ENCODE measurements at places on chromosomes 4 and X. TPM values are rescaled to one million over a fixed set of nuclear protein-coding genes. Genes with fewer than 3 reads are reported as not detected.

- DNase-seq = no peak
Measured at GRCh38 chr4:102326951-102327350, 18.3 kb downstream of the SLC39A8 start.

GRCh38 chr4:1676605-1677525, 7.2 kb downstream of the FAM53A start:
- DNase-seq = no peak

DNA sequence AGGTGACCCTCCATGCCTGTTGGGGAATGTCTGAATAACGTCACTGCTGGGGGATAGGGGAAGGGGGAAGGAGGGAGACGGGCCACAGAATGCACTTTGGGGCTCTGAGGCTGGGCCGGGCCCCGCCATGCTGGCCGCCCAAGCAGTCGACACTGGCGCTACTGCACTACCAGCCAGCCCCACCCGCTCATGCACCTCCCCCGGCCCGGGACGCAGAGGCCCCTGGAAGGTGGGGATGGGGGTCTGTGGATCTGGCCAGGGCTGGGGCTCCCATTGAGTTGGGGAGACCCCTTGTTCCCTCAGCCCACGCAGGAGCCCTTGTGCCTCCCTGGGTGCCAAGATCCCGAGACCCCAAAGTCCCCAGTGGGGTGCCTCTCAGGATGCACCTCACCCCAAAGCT, 17.8 kb downstream of the FLNA start:
- DNase-seq = no peak

DNA sequence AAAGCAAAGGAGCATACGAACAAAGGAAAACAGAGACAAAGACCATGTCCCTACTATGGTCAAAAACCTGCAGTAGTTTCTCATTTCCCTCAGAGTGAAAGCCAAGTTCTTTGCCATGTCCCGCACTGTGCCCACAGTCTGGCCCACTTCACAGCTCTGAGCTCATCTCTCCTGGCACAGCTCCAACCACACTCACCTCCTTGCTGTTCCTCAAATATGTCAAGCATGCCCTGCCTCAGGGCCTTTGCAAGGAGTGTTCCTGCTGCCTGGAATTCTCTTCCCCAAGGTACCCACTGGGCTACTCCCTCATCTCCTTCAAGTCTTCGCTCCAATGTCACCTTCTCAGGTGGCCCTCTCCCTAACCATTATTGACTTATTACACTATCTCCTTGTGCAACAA, 72.1 kb downstream of the COX18 start:
- DNase-seq = no peak

DNA sequence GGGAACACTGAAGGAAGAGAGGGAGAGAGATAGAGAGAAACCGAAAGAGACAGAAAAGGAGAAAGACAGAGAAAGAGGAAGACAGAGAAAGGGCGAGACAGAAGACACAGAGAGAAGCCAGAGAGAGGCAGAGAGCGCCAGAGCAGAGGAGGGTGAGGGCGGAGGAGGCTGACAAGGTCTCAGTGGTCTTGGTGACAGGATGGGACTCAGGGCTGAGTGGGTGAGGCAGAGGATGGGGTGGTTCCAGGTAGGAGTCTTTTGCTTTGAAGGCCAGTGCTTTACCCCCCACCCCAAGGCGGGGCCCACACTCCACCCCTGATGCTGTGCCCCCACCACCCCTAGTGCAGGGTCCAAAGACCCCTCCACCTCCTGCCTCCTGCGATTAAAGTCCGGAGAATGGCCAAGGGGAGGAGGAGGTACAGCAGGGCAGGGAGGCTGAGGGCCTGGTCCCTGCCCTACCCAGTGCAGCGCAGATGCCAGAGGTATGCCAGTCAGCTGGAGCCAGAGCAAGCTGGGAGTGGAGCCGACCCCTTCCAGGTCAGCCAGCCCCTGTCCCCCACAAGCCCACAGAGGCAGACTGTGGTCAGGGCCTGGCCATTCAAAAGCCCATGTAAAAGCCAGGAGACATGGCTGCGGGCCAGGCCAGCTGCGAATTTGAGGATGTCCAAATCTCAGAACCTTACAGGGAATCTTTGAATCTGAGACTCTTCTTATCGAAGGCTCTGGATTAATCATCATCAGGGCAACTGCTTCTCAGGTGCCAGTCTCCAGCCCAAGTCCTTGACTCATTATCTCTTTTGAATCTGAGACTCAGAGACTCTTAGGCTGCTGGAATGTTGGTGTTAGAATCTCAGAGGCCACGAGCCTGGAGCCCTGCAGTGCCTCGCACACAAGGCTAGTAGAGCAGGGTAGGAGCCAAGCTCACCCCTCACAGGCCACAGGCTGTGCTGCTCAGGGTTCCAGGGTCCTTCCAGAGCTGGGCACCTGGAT, 758 bp downstream of the IQSEC2 start:
- DNase-seq = peak; percentile 58

DNA sequence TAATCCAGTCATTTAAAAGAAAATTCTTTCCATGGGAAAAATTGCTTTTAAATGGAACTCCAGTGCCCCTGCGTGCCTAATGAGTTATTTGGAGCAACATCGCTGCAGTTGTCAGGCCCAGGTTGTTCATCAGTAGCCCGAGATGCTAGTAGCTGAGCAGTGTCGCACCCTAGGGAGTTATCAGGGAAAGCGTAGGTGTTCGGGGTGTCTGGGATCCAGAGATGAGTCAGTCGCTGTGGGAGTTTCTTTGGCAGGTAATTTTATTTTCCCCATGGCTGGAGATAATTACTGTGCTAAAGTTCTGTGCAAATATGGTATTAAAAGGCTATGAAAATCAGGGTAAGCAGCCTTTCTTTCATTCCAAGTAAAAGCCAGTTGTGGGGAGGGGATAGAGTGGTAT, 49.4 kb downstream of the ANXA3 start:
- DNase-seq = no peak

GRCh38 chrX:3713937-3714434, 537 bp upstream of the PRKX start:
- DNase-seq = peak; percentile 40

- no peak for DNase-seq
Measured at GRCh38 chr4:28886934-28887333, 1833.2 kb upstream of the PCDH7 start.

DNA sequence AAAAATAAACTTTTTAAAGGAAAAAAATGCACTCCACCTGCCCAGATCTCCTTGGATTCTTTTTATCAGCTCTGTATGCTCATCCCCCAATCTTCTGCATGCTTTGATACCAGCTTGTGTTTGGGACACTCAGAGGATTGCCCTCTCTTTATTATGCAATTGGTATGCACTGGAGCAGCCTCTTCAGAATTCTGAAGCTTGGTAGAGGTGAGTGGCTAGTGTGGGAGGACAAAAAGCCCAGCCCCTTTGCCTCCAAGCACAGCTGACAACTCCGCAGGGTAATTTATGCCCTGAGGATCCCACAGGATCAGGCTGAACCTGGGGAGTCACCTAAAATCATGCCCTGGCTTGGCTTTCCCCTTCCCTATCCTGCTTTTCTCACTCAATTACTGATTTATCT, 16.7 kb downstream of the IL21 start:
- no peak for DNase-seq

DNA sequence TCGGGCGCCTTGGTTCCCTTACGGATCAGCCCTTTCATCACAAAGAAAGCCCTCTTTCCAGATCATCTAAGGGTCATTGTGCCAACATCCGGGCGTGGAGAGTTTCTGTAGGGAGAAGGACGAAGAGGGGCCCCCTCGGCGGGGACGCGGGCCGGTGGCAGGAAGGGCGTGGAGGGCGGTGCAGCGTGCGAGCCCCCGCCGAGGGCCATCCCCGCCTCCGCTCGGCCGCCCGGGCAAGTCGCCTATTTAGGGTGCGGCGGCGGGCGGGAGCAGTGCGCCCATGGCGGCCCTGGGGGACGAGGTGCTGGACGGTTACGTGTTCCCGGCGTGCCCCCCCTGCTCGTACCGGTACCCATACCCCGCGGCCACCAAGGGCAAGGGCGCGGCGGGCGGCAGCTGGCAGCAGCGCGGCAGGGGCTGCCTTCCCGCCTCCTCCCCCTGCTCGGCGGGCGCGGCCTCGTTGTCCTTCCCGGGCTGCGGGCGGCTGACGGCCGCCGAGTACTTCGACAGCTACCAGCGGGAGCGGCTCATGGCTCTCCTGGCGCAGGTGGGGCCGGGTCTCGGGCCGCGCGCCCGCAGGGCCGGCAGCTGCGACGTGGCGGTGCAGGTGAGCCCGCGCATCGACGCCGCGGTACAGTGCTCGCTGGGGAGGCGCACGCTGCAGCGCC, at the start of gene ZAR1:
Gene ZAR1 (plus strand): TSS at position 241 of the 668 bp plus-strand sequence. CDS start 40 bp downstream, at position 281.
- DNase-seq = no peak

DNA sequence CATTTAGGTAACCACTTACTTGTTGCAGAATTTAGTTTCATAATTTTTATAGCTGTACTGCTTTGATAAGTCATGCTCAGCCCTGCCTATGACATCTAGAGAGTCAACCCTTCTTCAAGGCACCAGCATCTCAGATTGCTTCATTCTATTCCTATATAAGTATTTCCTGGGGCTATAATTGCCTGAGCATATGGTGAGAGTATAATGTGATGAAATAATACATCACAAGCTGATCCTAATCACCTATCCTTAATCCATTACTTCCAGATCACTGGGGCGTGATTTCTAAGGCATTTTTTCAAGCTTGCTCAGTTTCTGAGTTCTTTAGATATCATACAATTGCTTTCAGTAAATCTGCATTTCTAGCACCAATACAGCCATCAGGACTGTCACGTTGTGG, 200.0 kb upstream of the NPY2R start:
- DNase-seq = no peak

The CLIC2 gene
- total RNA-seq = 3.5 TPM

The STK32B gene
- 0.40 TPM for total RNA-seq

The AVPR2 gene
- 0.64 TPM for total RNA-seq

The SEC24B gene
- 29.9 TPM for total RNA-seq

Measured in left colon (tissue), 2 donors.